Activated T-helper 1 cell treated with Interleukin-2 at 50 U/mL for 16 hours (primary cell): ENCODE measurements at places on chromosomes 1 and 21.
A peak's percentile ranks its signal among the peaks of the same experiment; 100 is the strongest.

DNA sequence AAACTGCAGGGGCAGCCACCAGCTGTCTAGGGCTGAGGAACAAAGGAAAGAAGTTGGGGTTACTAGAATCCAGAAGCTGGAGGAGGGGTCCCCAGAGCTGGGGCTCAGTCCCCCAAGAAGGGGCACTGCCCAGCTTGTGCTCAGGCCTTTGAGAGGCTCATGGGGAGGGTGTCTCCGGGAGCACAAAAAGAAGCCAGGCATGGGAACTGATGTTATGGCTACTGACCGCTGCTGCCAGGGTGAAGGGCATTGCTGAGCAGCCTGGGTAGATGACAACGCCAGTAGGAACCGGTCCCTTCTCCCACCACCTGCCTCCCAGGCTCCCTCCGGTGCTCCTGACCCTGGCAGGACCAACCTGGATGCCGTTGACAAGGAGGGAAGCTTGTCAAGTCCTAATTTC is 762.5 kb upstream of the TPTE start:
- no peak for DNase-seq

GRCh38 chr21:43815991-43816390 is 26.6 kb downstream of the RRP1 start:
- no peak for DNase-seq

- no peak for DNase-seq
Measured at GRCh38 chr1:208242941-208243526, 1.1 kb downstream of the PLXNA2 start.

DNA sequence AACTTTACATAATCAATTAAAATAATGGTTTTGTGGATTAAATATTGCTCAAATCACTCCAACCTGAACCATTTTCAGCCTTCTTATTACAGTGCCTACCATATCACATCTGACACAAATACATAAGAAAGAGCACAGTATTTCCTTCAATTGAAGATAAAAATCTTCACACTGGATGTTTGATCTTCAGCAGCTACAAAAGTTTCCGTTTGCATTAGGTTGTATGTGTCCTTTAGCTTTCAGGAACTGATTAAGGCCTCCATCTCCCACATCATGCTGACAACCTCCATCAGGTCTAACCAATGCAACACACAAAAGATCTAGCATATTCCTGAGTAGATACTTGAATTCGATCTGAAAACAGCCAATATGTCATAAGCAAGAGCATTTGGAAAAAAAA is 195.1 kb upstream of the NR5A2 start:
- no peak for DNase-seq

DNA sequence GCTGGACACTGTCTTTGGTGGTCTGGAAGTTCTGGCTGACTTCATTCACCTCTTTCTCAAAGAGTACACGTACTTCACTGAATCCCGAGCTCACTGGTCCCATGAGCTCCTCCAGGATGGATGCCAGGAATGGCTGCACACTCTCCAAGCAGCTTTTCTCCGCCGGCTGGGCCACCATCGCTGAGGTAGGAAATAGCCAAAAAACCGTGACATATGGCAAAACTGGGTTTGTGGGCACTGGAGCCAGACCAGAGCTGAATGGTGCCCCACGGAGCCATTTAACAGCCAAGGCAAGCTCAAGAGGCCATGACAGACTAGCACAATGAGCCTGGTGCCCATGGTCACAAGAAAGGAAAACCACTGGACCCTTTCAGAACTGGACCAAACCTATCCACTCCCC is 64.0 kb upstream of the EDEM3 start:
- no peak for DNase-seq

- DNase-seq = no peak
Measured at GRCh38 chr1:205432116-205432515, 10.3 kb upstream of the LEMD1 start.

DNA sequence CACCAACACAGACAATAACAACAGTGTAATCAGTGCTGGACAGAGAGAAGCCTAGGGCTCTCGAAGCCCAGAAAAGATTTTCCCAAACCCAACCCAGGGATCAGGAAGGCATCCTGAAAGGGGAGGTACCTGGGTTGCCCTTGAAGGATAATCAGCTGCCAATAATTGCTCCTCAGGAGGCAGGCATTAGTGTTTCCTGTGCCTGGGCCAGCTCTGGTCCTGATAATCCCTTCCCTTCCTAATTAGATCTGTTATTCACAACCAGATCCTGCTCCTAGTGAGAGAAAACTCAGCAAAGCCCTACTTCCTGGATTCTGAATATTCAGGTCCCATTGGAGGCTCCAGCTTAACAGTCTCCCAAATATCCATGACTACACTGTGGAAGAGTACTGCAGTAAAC is 117.4 kb downstream of the DMRTA2 start:
- DNase-seq = no peak

- DNase-seq = no peak
Measured at GRCh38 chr1:221025501-221025900, 146.3 kb downstream of the HLX start.

DNA sequence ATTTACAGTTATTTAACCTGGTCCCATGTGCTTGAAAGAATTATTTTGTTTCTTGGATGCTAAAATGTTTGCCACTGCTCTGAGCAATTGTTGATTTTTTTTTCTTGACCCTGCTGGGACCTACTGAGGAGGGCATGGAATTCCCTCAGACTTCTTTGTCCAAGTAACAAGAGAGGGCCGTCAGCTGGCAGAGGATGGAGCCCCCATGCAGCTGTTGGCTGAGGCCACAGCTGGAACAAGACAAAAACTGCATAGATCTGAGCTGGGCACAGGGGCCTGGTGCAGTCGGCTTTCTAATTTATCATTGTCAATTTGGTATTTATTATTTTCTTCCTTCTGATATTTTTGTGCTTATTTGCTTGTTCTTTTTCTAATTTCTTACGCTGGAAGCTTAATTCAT is 39.6 kb upstream of the ABCG1 start:
- DNase-seq = no peak

DNA sequence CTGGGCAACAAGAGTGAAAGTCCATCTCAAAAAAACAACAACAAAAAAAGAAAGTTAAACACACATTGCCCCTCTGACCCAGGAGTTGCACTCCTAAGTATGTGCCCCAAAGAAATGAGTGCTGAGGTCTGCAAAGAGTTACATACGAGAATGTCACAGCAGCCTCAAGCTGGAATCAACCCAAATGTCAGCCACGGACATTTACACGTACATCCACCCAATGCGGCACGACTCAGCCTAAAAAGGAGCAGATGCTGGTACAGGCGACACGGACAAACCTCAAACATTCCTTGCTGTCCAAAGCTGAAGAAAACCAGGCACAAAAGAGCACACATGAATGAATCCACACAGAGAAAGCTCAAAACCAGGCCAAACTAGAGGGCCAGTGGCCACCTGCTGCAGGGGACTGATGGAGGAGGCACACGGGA is 46.8 kb upstream of the ECE1 start:
- DNase-seq = no peak

DNA sequence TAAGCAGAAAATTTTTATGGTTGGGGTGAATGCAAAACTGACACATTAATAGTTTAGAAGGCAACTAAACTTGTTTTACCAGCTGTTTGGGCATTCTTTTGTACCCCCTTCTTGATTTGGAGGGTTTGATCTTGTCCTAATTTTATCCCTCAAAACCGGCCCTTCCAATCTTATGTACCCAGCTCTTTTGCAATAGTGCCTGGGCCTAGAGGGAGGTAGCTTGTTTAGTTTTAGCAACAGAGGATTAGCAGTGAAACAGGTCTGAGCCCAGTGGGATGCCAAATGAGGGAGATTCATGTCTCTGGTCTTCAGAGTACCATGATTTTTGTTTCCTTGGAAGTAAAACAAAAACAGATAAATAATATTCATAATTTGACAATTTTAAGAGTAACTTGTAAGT is 45.1 kb downstream of the CRP start:
- DNase-seq = no peak

- DNase-seq = no peak
Measured at GRCh38 chr1:184296466-184297243, 90.2 kb upstream of the C1orf21 start.

DNA sequence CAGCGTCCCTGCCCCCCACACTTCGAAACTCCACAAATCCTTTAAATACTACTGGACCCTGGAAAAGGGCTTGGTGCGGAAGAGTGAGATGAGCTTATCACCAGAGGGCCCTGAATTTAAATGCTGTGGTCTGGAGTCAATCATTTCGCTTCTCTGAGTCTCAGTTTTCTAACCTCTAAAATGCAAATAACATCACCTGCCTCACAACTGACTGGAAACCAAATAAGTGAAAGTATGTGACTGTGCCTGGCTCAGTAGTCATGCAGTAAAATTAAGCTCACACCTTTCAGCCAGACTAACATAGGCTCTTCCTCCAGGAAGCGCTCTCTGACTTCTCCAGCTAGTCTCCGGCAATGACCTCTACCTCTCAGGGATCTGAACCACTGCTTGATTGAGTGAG is 4.2 kb downstream of the GJA4 start:
- no peak for DNase-seq

- DNase-seq = no peak
Measured at GRCh38 chr21:21076491-21076890, 78.3 kb downstream of the NCAM2 start.

- DNase-seq = no peak
Measured at GRCh38 chr21:34926803-34927467, 122.2 kb downstream of the RUNX1 start.

GRCh38 chr1:235821361-235821981 is 45.2 kb downstream of the LYST start:
- DNase-seq = no peak

- no peak for DNase-seq
Measured at GRCh38 chr1:215276582-215276981, 194.0 kb downstream of the KCNK2 start.

DNA sequence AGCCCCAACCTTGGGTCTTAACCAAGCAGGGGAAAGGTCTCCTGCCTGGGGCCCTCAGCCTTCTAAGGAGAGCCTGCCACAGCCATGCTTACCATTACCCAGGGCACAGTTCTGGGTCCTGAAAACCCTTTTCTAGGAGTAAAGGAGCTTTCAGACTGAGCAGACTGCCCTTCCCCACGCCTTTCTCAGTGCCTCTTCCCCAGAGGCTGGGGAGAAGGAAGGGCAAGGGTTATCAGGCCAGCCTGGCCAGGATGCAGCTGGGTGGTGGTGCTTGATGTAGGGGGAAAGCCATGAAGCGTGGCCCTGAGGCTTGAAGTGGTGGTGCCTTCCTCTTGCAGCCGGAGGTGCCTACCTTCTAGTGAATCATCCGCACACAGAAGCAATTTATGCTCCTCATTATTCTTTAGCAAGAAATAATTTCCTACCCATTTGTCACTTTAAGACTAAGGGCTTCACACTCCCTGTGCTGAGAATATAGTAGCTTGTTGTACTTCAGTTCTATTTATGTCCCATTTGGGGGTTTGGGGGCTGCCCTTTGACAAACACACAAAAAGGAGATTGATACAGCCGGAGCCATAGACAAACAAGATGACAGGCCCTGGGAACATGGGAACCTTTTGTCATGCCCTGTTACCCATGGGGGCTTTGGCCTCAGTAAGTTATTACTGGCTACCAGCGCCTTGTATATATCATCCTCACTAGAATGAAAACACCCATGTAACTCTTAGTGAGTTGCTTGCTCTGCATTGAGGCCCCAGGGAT is 40.7 kb downstream of the MAN1C1 start:
- no peak for DNase-seq

GRCh38 chr1:26677306-26678115 is 18.3 kb upstream of the ARID1A start:
- DNase-seq = peak; percentile 27

DNA sequence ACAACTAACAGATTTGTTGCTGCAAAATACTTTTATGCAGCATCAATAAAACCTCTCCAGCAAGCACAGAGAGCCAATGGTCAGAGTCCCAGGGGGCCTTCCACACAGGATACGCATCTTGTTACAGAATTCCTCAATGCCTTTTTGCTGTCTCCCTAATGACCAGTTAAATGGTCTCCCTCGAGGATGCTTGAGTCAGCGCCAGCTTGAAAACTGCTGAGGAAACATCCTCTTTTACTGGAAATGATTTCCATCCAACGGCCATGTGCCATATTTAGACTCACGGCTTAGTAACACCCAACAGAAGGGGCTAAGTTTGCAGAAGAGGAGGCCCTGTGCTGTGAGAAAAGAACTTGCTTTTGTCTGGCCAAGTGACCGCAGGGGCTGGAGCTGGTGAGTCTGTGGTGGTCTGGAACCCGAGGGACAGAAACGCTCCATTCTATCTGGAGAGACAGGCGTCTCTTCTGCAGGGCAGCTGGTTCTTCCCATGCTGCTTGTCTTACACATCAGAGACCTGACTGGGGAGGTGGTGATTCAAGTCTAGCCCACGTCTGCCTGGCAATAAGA is 496.4 kb downstream of the SETD4 start:
- no peak for DNase-seq

DNA sequence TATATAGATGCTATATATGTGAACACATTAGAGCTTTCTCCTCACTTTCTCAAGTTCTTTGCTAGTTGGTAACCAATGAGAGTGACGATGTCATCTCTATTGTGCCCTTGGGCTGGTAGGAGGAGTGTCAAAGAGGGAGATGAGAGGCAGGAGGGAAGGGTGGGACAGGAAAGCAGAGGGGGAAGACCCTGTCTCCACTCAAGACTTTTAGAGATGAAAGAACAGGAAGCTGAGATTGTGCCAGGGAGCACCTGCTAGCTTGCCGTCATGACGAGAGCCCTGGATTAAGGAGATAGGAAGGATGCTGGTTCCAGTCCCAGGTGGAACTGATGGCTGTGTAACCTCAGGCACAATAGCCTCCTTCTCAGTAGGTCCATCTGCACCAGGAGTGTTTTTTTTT is 16.7 kb downstream of the CNR2 start:
- DNase-seq = no peak

- no peak for DNase-seq
Measured at GRCh38 chr1:152514715-152515433, 592 bp downstream of the CRCT1 start.

GRCh38 chr1:204076891-204077290 is 4.0 kb downstream of the SOX13 start:
- no peak for DNase-seq

- no peak for DNase-seq
Measured at GRCh38 chr1:241999026-241999425, at the start of gene MAP1LC3C. MAP1LC3C (minus strand) TSS chr1:241999098; CDS start chr1:241999008, 90 bp downstream.

GRCh38 chr21:17429936-17430335 is 82.9 kb upstream of the CXADR start:
- no peak for DNase-seq

- DNase-seq = no peak
Measured at GRCh38 chr1:51231120-51231519, 5.0 kb upstream of the RNF11 start.

- DNase-seq = peak; percentile 25
Measured at GRCh38 chr1:15584489-15585363, at the start of gene AGMAT. AGMAT (minus strand) TSS chr1:15585051; CDS start chr1:15584967, 84 bp downstream.
